ENCODE measurements at places on chromosomes 5 and 9.
A peak's percentile ranks its signal among the peaks of the same experiment; 100 is the strongest.

DNA sequence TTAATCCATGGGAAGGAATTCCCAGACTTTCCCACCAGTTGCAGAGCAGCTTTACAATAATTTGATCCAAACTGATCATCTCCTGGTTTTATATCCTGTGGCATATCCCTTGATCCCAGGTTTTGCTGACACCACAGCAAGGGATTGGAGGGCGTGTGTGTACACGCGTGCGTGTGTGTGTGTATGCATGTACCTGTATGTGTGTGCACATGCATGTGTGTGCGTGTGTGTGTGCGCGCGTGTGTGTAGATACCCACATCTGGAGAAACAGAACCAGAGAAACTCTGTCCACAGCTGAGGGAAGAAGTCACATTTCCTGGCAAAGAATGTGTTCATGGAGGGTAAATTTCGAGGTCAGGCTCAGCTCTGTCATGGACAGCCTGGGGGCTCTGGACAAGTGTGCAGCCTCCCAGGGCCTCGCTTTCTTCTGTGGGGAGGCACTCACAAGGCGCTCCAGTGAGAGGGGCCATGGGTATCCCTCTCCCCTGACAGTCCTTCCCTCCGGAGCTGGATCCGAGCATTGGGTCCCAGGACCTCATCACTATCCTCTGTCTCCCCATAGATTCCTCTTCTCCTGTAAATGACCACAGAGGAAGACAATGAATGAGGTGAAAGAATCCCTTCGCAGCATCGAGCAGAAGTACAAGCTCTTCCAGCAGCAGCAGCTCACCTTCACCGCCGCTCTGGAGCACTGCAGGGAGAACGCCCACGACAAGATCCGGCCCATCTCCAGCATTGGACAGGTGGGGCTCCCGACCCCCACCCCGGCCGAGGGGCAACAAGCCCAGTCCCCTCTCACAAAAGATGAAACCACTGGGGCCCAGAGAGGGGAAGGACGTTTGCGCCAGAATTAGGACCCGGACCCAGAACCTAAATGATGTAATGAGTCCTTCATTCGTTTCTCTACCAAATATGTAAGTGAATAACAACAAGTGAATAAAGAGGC lies 4.9 kb downstream of the SPACA9 start:
- H3K4me1 ChIP-seq, result no peaks in the 10 kb centered on the region
- H3K27ac ChIP-seq, result no peak overlapping the region
- no peak for DNase-seq
- H3K36me3 ChIP-seq, result no peaks in the 10 kb centered on the region
- no peak overlapping the region for H3K4me3 ChIP-seq

DNA sequence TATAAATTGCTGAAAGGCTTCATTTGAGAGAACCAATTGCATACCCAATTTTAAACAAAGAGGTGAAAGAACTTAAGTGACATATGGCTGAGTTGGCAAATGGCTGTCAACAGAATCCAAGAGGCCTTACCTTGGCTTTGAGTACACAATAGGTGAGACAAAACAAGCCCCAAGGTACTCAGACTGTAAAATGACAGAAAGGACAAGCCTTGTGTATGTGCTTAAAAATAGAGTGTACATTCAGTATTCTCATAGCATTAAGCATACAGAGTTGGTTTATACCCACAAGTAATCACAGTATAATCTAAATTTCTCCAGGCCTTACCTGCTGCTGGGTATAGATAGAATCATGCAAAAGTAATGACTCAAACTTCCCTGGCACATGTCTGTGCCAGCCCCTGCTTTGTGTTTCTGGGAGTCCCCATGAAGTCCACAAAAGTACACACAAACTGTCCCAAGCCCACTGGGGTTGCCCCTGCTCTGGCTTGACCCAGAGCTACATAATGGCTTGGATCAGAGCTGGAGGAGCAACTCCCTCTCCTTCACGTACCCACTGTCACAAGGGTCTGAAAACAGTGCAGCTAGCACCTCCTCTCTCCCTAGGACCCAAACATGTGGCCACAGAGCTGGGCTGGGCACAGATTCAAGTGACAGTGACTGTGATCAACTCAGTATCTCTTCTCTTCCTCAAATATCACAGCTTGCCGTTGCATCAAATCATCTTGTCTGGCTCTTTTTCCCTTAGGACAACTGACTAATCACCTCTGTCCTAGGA lies 250.8 kb downstream of the ENC1 start:
- DNase-seq, result no peak
- H3K27me3 ChIP-seq, result no peaks in the 10 kb centered on the region
- H3K4me1 ChIP-seq, result no peaks in the 10 kb centered on the region
- no peaks in the 10 kb centered on the region for H3K36me3 ChIP-seq

GRCh38 chr9:100449420-100449819 lies 22.5 kb downstream of the MSANTD3 start:
- H3K4me1 ChIP-seq, result peaks cover 5% of the 10 kb centered on the region
- DNase-seq, result no peak
- peaks cover 19% of the 10 kb centered on the region for H3K36me3 ChIP-seq
- H3K27me3 ChIP-seq, result no peaks in the 10 kb centered on the region
- no peak overlapping the region for H3K27ac ChIP-seq

DNA sequence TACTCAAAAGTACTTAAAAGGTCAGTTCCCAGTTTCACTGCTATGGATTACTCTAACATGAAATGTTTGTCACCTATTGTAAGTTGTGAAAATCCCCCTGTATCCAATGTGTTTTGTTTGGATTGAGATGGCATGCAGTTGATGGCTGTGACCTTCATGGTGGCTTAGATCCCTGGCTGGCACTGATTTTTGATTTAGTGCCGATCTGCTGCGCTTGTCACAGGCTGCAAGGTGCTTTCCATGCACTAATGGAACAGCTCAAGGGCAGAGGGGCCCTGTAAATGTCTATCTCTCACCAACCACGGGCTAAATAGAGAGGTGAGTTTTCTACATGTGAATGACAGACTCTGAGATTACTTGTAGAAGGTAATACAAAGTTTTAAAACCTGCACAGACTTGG lies 69.8 kb upstream of the WDR41 start:
- no peaks in the 10 kb centered on the region for H3K36me3 ChIP-seq
- no peak overlapping the region for H3K4me3 ChIP-seq
- no peaks in the 10 kb centered on the region for H3K4me1 ChIP-seq
- no peaks in the 10 kb centered on the region for H3K27me3 ChIP-seq
- no peak overlapping the region for H3K27ac ChIP-seq
- no peak for DNase-seq

GRCh38 chr9:69178583-69179011 lies 4.5 kb downstream of the TJP2 start:
- no peaks in the 10 kb centered on the region for H3K27me3 ChIP-seq
- no peak overlapping the region for H3K27ac ChIP-seq
- H3K4me3 ChIP-seq, result no peak overlapping the region
- no peaks in the 10 kb centered on the region for H3K36me3 ChIP-seq

DNA sequence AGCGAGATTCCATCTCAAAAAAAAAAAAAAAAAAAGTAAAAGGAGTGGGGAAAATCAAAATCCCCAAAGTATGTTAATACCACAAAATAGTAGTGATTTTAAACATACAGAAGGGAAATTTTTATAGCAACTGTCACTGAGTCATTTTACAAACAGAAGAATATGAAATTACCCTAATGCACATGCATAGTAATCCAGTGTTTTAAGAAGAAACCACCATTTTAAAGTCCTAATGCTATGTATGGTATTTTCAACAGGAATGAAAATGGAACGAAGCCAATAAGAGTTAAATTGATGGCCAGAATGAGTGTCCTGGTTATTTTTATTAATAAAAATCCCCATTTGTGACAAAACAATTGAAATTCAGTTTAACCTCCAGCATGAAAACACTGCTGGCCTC lies 26.7 kb upstream of the NXNL2 start:
- no peaks in the 10 kb centered on the region for H3K4me1 ChIP-seq
- no peaks in the 10 kb centered on the region for H3K36me3 ChIP-seq
- H3K27ac ChIP-seq, result no peak overlapping the region
- H3K27me3 ChIP-seq, result no peaks in the 10 kb centered on the region
- DNase-seq, result no peak

- H3K4me1 ChIP-seq, result no peaks in the 10 kb centered on the region
- H3K27ac ChIP-seq, result no peak overlapping the region
- H3K27me3 ChIP-seq, result no peaks in the 10 kb centered on the region
- no peak for DNase-seq
- no peak overlapping the region for H3K4me3 ChIP-seq
- no peaks in the 10 kb centered on the region for H3K36me3 ChIP-seq
Measured at GRCh38 chr9:74147906-74148305, 349.2 kb upstream of the RORB start.

- H3K4me3 ChIP-seq, result no peak overlapping the region
- H3K36me3 ChIP-seq, result peaks cover 11% of the 10 kb centered on the region
- peaks cover 30% of the 10 kb centered on the region for H3K4me1 ChIP-seq
- H3K27me3 ChIP-seq, result no peaks in the 10 kb centered on the region
Measured at GRCh38 chr9:97627624-97628023, 5.5 kb downstream of the TSTD2 start.

GRCh38 chr9:93132946-93133680 lies 938 bp downstream of the NINJ1 start:
- H3K4me3 ChIP-seq, result peak overlapping the region; percentile 82
- H3K27ac ChIP-seq, result peak overlapping the region; percentile 99
- H3K4me1 ChIP-seq, result no peaks in the 10 kb centered on the region
- H3K27me3 ChIP-seq, result no peaks in the 10 kb centered on the region
- no peaks in the 10 kb centered on the region for H3K36me3 ChIP-seq

- no peaks in the 10 kb centered on the region for H3K27me3 ChIP-seq
- no peak overlapping the region for H3K27ac ChIP-seq
- no peaks in the 10 kb centered on the region for H3K4me1 ChIP-seq
- DNase-seq, result no peak
- no peaks in the 10 kb centered on the region for H3K36me3 ChIP-seq
- no peak overlapping the region for H3K4me3 ChIP-seq
Measured at GRCh38 chr5:83715236-83716065, 5.2 kb downstream of the HAPLN1 start.

- H3K27ac ChIP-seq, result no peak overlapping the region
- H3K4me1 ChIP-seq, result no peaks in the 10 kb centered on the region
- H3K4me3 ChIP-seq, result no peak overlapping the region
- H3K36me3 ChIP-seq, result no peaks in the 10 kb centered on the region
- DNase-seq, result no peak
Measured at GRCh38 chr5:9655641-9656040, 25.5 kb upstream of the TAS2R1 start.

- no peak overlapping the region for H3K27ac ChIP-seq
- no peak overlapping the region for H3K4me3 ChIP-seq
- no peaks in the 10 kb centered on the region for H3K4me1 ChIP-seq
Measured at GRCh38 chr9:82188817-82189216, 200.2 kb downstream of the SPATA31D1 start.

DNA sequence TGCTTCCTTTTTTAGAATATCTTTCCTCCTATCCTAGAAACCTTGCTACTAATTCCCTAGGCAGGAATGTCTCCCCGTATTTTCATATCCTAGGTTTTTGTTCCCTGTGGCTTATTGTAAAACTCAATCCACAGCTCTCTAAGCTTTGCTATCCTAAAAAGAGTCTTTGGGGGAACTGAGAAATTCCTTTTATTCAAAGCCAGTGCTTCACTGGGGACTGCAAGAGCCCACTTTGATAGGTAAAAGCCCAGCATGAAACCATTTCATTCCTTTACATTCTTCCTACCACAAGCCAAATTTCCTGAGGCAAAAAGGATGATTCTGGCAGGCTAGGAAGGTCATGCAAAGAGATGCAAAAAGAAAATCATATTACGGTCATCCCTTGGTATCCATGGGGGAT lies 5.8 kb upstream of the HACD4 start:
- no peaks in the 10 kb centered on the region for H3K4me1 ChIP-seq
- H3K4me3 ChIP-seq, result no peak overlapping the region
- H3K27me3 ChIP-seq, result no peaks in the 10 kb centered on the region
- H3K27ac ChIP-seq, result no peak overlapping the region

- H3K4me1 ChIP-seq, result peaks cover 14% of the 10 kb centered on the region
- DNase-seq, result no peak
- H3K27me3 ChIP-seq, result no peaks in the 10 kb centered on the region
- H3K4me3 ChIP-seq, result no peak overlapping the region
- H3K27ac ChIP-seq, result no peak overlapping the region
Measured at GRCh38 chr5:127410959-127411358, 106.5 kb upstream of the PRRC1 start.

DNA sequence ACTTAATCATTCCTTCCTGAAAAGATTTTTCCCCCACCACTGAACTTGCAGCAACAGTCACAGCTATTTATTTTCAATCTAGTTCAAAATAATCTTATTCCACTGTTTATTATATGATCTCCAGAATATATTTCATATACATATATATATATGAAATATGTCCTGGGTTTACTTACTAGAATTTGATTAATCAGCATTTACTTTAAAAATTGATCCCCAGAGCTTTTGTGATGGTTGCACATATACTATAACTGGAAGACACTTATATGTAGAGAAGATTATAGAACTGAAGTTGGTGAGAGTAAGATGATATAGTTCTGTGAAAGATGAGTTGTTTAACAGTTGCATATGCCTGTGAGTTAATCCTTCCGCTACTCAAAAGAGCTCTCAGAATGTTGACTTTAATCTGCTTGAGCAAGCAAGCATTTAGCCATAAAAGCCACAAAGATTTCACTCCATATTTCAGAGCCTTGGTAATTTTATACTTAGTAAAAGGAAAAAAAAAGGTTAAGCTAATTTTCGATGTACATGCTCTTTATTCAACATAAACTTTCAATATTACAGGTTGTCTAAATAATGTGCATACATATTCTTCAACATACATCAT lies 399.3 kb upstream of the CDH9 start:
- H3K27ac ChIP-seq, result no peak overlapping the region
- no peaks in the 10 kb centered on the region for H3K36me3 ChIP-seq
- no peaks in the 10 kb centered on the region for H3K4me1 ChIP-seq
- no peak overlapping the region for H3K4me3 ChIP-seq
